ENCODE measurements at places on chromosomes 6 and 20. TPM values are rescaled to one million over a fixed set of nuclear protein-coding genes. Genes with fewer than 3 reads are reported as not detected.

Gene HTR1E
- total RNA-seq: not detected

Gene CRIP3
- total RNA-seq: 1.5 TPM

Gene SEL1L2
- total RNA-seq: 0.52 TPM

Gene TMEM200A
- total RNA-seq: 4.5 TPM

GRCh38 chr6:123677897-123678296 lies 41.1 kb upstream of the TRDN start:
- no peak for DNase-seq

DNA sequence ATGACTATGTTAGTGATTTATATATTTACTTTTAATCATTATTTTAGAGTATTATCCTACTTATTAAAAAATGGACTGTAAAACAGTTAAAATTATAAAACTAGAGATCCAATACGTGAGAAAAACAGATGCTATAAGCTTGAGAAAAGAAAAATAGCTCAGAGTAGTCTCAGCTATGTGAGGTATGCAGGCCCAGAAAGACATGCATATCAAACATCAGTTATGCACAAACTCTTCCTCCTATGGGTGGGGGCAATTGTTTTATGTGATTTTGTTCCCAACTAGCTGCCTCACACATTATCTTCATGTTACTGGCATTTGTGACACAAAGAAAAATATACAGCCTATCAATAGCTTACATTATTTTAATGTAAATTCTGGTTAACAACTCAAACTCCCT lies 28.8 kb downstream of the RARS2 start:
- DNase-seq: no peak

GRCh38 chr6:7921046-7921445 lies 10.5 kb upstream of the TXNDC5 start:
- no peak for DNase-seq

DNA sequence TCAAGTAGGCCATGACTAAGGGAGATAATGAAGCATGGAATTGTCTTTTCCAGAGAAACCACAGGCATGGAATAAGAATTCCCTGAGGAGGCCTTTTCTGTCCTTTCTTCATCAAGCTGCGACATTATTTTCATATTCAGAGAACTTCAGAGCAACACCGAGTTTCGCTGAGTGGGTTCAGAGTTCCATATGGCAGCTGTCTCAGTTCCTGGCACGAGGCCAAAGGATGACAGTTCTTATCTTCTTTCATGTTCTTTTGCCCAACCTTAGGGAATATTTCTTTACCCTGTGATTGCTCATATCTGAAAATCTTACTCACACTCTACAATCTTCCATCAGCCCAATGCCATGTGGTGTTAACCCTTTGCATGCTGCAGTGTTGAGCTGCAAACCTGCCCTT lies 135.3 kb upstream of the BMP2 start:
- DNase-seq: no peak

GRCh38 chr6:166258854-166259276 lies 49.3 kb downstream of the PRR18 start:
- no peak for DNase-seq

- no peak for DNase-seq
Measured at GRCh38 chr6:118744261-118744941, 93.0 kb upstream of the CEP85L start.

DNA sequence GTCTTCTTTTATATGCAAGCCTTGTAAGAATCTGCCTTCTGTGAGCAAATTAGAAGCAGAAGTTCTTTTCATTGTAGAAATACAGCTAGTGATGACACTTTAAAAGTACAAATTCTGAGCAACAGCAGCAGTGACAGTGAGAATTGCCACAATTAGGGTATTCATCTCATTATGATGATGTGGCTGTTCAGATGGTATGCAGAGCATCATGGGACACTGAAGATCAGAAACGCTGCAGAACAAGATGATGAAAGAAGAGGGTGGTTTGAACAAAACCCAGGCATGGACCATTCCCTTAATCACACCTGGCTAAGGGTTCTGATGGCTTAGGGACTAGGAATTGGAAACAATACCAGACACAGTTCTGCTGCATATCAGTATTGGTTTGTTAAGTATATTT lies 312.7 kb upstream of the TBX18 start:
- no peak for DNase-seq

- DNase-seq: no peak
Measured at GRCh38 chr6:109441069-109441816, 719 bp downstream of the SMPD2 start.

- DNase-seq: no peak
Measured at GRCh38 chr20:63014710-63015109, 7.9 kb upstream of the BHLHE23 start.

GRCh38 chr6:88680654-88681053 lies 282.8 kb downstream of the RNGTT start:
- DNase-seq: no peak

- no peak for DNase-seq
Measured at GRCh38 chr20:61808447-61808846, 257.2 kb downstream of the TAF4 start.

DNA sequence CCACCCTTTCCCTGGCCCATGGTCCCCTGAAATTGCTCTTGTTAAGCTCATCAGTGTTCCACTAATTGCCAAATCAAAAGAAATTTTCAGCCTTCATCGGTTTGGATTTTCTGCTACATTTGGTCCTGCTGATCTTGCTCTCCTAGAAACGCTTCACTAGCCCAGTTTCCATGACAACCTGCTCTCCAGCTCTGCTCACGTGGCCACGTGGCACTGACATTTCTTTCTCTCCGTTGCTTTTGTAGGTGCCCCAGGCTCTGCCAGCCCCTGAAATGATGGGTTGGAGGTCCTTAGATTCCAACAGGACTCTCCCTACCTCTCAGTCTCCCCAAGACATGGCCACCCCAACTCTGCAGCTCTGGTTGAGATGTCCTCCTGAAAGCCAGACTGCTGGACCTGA lies 45.8 kb upstream of the NNAT start:
- DNase-seq: no peak

DNA sequence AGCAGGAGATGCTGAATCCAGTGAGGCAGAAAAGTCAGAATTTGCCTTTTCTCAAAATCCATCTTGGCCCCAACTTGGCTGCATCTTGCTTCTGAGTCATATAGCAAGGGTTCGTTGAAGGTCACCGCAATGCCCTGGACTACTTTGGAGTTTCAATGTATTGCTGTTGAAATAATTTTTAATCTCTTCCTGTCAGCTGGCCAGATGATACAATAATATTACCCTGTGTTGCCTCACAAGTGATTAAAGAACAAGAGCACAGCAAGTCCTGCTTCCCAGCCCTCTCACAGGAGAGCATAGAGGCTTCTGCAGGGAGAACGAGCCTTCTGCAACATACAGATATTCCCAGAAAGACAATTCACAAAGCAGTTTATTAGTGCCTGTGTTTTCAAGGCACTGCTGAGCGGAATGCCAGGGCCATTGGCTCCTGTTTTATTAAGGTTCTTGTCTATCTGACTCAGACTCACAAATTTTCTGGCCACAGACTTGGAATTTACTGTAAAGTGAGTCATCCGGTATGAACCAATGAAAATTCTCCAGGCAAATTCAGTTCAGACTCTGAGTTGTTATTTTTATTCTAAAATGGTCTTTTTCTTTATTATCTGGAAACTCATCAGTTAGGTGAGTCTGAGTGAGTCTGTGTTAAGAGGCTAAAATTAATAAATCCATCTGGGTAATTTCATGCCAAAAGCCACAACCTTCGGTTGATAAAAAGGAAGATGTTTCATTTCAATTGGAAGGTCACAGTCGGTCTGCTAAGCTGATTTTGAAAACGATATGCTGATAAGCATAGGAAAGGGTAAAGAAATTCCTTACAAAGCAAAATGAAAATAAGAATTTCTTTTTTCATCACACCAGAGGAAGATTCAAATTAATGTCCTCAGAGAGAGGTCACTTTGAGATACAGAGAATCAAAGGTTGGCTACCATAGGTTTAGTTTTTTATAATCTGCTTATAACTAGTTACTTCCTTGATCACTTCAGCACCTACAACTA lies 289.4 kb upstream of the STXBP5 start:
- peak; percentile 47 for DNase-seq

GRCh38 chr6:34102099-34102656 lies 43.7 kb downstream of the GRM4 start:
- DNase-seq: no peak

DNA sequence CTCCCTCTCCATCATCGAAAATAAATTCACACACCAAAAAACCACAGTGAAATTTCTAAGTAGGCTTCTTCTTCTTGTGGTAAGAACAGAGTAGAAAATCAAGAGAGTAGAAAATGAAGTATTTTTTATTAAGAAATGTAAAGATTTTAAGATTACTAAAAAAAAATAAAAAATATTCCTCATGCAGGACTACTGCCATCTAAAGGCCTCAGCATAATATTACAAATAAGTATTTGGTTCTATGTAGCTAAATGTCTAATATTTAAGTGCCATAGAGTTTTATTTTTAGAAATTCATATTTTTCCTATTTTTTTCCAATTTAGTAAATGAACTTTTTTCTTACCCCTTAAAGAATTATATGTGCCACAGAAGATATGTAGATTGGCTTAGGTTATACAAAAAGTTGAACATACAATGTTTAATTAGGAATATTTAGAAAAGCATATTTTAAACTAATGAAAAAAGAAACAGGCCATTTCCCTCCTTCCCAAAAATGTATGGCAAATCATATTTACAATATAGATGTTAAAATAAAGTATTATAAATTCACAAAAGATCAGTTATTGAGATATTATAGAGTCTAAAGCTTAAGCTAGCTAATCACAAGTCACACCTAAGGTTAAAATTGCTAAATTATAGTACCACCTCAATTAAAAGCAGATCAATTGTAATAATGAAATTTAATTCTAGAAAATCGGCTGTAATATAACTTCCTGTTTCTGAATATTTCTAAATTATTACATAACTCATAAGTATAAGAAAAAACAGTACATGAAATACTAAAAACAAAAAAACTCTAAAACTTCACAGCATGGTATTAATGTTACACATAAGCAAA lies 3.5 kb upstream of the NT5DC1 start:
- no peak for DNase-seq

- DNase-seq: no peak
Measured at GRCh38 chr6:126716826-126717509, 377.1 kb downstream of the CENPW start.
